ENCODE measurements at places on chromosomes 5 and 9.

DNA sequence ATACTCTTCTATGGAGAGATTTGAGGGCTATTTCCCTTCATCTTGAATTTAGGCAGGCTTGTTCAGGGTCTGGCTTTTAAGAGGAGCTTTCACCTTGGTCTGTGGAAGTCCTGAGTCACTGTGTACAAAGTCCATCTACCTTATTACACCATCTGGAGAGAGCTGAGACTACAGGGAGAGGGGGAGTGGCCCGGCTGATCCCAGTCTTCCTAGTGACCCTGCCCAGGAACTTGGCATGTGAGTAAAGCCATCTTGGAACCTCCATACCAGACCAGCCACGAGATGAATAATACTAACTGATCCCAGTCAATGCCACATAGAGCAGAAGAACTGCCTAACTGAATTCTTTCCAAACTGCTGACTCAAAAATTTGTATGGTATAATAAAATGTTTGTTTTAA is 8.4 kb upstream of the IL6ST start:
- no peak for DNase-seq

DNA sequence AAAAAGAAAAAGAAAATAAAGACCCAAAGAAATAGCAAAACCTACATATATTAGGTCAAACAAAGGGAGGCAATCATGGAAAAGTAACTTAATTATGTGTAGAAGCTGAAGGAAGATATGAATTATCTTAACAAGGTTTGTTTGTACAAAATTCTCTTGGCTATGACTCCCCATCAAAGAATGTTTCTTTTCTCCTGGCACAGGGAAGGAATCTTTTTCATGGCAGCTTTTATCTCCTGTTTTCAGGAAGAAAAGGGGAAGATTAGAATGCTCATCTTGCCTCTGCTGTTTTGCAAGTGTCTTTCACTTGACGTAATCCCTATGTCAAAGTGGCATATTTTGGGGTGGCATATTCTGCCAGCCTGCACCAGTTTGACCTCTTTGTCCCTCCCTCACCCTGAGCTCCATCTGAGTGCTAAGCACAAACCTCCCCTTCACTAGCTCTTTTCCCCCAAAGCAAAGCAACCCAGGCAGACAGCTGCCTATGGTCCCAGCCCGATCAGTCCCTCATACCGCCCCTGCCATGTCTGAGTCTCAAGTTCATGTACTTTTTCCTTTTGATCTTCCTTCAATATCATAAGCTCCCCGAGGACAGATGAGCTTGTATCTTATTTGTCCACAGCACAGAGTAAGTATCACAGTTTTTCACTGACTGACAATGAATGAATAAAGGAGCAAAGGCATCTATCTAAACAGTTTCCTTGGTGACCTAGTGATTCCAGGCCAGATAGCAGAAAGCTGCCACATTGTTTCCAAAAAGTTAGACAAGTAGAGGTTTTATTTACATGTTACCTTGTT is 242.8 kb upstream of the ANKRD55 start:
- DNase-seq, result peak; percentile 19

DNA sequence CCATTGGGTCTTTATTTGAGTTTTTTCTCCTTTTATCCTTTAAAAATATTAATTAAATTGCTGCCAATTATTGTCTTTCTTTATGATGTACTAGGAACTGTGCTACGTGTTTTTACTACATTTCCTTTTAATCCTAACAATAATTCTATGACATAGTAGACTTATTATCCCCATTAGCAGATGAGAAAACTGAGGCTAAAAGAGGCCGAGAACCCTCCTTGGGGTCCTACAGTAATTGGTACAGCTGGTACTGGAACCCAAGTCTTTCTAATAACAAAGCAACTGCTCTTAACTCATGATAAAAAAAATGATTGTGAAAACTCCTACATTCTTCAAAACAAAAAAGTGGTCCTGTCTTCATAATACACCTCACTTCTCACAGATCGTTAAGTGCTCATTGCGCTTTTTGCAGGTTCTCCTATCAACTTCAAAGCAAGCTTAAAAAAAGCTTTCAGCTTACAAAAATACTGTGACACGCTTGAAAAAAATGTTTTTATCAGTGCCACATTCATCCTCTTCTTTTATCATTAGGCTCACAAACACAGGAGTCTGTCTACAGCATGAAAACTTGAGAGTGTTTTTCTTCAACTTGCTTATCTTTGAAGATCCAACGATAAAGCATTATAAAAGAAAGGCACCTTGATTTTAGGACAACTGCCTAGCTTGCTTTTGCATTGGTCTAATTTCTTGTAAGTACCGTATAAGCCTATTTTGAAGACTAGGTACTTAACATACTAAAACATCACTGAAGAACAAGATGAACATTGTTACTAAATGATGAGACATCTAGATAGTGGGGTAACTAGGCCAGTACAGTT is 32.4 kb downstream of the FYB1 start:
- DNase-seq, result no peak

GRCh38 chr5:56376128-56376527 is 143.0 kb upstream of the ANKRD55 start:
- DNase-seq, result no peak

- DNase-seq, result no peak
Observed at GRCh38 chr5:13831351-13831750, 113.1 kb downstream of the DNAH5 start.

DNA sequence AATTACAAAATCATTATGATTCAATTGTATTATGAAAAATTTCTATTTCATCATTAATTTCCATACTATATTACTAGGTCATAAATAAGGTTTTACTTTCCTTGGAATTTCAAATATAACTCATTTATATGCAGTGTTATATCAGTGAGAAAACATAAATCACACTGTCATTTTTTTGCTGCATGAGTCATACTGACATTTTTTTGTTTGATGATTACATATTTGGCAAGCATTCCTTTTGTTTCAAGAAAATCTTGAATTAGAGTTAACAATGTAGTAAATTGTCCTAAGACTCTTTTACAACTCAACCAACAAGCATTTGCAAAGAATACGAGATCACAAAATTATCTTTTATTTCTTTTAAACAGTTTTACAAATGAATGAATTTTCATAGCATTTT is 298.4 kb upstream of the SEMA6A start:
- no peak for DNase-seq

DNA sequence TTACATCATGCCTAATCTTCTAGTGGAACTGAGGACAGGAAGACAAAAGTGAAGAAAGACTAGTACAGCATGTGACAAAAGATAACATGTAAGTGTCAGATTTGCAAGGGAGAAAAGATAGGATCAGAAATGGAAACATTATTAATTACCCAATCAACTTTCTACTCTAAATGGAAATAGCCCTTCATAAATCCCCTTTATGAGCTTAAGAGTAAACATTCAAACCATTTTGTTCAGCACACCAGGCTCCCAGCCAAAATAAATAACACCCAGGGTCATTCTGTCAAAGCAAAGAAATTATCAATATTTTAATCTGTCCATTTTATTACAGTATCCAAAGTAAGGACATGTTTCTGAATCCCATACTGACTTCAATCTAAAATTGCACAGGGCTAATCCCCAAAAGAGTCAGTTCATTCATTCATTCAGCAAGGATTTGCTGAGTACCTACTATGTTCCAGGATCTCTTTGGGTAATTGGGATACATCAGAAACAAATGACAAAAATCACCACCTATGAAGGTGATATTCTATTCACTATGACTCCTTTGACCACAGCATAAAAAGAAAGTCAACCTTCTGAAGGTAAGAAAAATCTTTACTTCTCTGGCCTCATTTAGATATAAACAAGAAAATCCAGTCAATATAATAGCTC is 5.3 kb downstream of the PRELID2 start:
- DNase-seq, result no peak

DNA sequence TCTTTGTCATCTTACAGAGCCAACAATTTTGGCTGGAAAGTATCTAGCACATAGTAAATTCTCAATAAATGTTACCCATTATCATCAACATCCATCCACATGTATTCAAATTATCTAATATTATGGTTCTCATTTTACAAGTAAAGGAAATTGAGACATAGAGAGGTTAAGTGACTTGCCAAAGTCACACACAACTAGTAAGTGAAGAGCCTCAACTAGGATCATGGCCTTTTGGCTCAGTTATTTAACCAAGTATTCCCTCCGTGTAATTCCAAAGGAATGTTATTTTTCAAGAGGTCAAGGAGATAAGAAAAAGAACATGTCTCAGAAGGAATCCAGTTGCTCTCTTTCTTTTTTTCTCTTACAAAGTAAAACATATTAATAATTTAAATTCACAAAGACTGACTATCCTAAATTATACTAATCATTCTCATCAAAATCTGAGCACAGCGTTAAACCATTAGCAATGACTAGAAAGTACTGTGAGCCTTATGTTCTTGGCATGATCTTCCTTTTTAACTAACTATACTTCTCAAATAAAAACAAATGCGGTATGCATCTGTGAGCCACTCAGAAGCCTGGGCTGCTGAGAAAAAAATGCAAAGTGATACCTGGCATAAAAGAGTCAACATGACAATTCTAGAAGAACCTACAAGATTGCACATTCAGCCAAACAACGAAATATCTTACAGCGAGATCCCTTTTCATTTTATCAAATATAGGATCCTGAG is 350.9 kb downstream of the GLIS3 start:
- DNase-seq, result no peak

- DNase-seq, result no peak
Observed at GRCh38 chr5:168721002-168721753, 142.0 kb upstream of the PANK3 start.

GRCh38 chr5:122120957-122121356 is 8.4 kb upstream of the ZNF474 start:
- DNase-seq, result no peak

- DNase-seq, result no peak
Observed at GRCh38 chr9:105959531-105959930, 265.2 kb downstream of the TMEM38B start.

DNA sequence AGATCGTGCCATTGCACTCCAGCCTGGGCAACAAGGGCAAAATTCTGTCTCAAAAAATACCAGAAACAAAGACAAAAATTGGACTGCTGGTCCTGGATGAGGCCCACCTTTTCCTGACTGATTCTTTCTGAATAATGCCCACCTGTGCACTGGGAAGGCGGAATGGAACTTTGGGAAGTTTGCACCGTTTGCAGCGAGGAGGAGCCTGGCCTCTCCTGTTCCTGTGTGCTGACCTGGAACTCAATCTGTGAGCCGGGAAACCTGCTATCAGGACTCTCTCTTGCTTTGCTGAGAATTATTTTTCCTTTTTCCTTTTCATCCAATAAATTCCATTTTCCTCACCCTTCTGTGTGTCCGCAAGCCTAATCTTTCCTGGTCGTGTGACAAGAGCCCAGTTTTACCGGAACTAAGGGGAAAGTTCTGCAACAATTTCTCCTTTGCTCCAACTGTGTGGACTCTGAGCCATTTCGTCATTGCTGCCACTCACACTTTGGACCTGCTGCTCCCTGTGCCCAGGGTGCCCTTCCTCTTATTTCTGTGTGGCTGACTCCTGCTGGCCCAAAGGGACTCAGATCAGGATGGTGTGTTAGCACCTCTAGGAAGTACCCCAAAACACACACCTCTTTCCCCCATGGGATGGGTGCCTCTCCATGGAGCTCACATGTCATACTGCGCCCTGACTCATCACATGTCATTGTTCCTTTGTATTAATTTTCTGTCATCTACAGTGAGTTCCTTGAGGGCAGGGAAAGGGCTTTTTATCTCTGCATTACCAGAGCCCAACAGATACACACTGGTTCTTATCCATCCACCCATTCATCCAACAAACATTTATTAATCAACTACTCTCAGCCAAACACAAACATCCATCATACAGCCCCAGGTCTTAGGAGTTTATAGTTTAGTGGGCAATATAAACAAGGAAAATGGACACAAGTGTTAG is 4.7 kb upstream of the GLRX start:
- no peak for DNase-seq

DNA sequence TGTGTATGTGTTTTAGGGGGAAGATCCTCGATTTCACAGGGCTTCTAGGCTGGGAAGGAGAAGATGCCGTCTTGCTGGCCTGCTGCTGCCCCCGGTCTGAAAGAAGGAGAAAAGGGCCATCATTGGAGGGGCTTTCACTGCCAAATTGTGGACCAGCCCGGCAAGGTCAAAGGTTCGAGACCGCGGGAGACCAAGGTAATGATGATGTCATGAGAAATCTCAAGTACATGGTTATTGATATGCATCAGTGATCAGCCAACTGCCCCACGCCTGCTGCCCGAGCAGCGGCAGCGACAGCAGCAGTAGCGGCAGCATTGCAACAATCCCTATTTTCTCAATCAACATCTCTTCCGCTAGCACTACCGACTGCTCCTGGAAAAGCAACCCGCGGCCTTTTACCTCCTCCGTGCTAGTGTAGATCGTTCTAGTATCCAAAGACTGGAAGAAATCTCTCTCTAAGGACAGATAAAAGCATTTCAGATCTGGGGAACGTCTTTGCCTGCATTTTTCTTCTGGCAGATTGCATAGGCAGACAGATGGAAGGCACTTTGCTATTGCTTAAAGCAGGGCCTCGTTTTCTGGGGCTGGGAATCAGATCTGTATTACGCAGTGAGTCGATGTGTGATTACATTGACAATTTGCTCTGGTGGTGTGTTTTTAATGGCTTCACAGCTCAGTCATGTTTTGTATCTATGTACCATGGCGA is 215.3 kb downstream of the MEF2C start:
- DNase-seq, result no peak

DNA sequence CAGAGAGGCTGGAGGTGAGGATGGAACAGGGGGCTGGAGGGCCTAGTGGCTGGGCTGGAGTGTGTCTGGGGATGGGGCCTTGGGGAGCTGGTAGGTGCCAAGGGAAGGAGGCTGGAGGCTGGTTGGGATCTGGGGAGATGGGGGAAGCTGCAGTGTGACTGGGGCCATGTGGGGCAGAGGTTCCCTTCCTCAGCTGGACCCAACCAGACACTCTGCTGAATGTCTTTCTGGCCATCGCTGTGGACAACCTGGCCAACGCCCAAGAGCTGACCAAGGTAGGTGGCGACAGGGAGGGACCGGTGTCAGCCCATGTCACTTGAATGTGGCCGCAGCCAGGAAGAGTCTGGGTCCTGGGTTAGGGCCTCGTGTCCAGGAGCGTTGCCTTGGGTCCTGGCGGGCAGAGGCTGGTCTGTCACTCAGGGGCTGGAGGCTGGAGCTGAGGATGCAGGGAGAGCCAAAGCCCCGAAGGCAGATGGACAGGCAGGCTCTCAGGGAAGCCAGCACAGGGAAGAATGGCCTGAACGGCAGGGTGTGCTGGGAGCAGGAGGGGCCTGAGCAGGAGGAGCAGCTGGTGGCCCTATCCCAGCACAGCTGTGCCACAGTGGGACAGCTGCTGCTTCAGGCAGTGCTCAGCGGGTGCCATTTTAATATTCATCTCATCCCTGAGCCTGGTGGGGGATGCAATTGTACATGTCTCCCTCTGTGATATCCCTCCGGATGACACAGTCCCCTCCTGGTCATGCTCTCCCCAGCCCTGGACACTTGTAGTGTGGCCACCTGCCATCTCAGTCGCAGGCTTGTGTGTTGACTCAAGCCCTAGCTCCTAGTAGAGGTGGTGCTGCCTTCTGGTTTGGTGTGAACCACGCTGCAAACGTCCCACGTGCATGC is 132.5 kb downstream of the CACNA1B start:
- DNase-seq, result no peak

GRCh38 chr9:22169727-22170503 is 160.8 kb upstream of the CDKN2B start:
- no peak for DNase-seq

- peak; percentile 14 for DNase-seq
Observed at GRCh38 chr5:164518067-164518740, 1012.8 kb downstream of the MAT2B start.

GRCh38 chr5:169657127-169657526 is 20.1 kb downstream of the DOCK2 start:
- no peak for DNase-seq
